ENCODE measurements at places on chromosomes 13 and 19.

DNA sequence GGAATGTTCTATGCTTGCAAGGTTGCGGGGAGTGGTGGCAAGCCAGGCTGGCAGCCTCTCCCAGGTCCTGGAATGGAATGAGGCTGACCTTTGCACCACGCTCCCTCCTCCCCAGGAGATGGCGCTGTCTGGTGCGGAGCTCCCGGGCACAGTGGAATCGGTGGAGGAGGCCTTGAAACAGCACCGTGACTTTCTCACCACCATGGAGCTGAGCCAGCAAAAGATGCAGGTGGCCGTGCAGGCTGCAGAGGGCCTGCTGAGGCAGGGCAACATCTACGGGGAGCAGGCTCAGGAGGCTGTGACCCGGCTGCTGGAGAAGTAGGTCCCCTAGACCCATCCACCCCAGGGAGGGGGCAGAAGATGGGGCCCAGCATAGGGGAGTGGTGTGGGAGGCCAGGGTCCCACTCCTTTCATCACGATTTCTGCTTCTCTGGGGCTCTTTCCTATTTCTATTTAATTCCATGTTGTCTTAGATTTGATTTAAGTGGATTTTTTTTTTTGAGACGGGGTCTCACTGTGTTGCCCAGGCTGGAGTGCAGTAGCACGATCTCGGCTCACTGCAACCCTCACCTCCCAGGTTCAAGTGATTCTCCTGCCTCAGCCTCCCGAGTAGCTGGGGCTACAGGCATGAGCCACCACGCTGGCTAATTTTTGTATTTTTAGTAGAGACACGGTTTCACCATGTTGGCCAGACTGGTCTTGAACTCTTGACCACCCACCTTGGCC is 53.2 kb upstream of the SHKBP1 start:
- peak; percentile 68 for DNase-seq

DNA sequence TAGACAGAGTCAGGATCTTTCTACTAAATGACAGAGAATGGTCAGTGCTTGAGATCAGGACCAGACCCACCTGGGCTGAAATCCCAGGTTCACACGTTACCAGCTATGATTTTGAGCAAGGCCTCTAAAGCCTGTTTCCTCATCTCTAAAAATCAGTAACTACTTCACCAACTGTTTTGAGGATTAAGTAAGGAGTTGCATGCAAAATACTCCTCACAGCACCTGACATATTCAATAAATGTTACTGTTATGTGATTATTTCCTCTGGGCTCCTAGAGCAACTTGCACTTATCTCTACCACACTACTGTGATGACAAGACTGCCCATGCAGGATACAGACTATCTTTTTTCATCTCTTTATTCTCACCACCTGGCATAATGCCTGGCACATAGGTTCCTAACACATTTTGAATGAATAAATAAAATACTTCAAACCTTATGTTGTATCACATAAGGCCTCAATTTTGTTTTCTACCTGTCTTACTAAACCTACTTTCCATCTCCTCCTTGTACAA is 1.8 kb downstream of the KATNAL1 start:
- no peak for DNase-seq

DNA sequence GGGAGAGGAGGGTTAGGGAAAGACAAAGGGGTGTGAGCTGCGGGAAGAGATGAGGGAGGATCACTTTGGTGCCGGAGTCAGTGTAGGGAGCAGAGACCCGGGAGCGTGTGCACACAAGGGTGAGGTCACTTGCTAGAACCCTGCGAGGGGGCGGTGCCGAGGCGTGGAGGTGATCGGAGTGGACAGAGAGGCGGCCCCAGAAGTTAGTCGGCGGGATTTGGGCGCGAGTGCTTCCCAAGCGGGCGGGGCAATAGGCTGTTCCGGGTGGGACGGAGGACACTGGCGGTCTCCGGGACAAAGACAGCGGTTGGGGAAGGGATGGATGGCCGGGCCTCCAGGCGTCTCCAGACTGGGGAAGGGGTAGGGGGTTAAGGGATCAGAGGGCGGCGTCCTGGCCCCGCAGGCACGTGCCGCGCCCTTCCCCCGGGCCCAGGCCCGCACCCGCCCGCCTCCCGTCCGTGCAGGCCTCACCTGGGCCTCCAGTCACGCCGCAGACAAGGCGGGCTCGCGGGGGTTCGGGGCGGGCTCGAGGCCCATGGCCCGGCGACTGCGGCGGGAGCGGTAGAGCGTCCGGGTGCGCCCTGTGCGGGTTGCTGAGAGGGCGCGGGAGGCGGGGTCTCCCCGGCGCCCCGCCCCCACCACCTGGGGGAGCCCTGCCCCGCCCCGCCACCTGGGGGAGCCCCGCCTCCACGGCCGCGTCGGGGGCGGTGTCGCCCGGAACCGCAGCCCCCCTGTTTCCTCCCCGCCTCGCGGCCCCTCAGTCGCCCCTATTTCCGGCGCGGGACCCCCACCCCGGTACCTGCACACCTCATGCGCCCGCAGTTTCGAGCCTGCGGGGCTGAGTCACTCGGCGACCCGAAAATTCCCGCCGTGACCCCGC is at the start of gene LPAR2:
Gene LPAR2, minus strand, starts transcription at position 600 of the 880 bp plus-strand sequence. CDS start 945 bp downstream, outside the sequence.
- DNase-seq: peak; percentile 96

- no peak for DNase-seq
Measured at GRCh38 chr13:29324601-29325000, 270.9 kb downstream of the SLC7A1 start.

DNA sequence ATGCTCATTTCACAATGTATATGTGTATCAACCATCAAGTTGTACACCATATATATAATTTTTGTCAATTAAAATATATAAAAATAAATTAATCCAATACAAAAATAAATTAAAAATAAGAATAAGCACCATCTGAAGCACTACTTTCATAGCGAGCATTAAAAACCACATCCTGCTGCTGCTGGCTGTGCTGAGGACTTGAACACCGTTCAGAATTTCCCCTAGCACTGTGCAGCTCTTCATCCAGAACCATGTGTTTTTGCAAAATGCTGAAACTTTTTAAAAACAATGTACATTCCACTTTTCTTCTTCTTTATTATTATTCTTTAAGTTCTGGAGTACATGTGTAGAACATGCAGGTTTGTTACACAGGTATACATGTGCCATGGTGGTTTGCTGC is 40.0 kb upstream of the FOXO1 start:
- DNase-seq: no peak

DNA sequence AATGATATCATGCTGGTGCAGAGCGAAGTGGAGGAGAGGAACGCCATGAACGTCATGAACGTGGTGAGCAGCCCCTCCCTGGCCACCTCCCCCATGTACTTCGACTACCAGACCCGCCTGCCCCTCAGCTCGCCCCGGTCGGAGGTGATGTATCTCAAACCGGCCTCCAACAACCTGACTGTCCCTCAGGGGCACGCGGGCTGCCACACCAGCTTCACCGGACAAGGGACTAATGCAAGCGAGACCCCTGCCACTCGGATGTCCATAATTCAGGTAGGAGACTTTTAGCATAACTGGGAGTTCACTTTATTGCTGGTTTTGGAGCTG is 3.3 kb downstream of the PCDH17 start:
- DNase-seq: no peak

GRCh38 chr19:57719901-57720519 is 7.4 kb downstream of the ZNF671 start:
- no peak for DNase-seq
